ENCODE measurements at places on chromosomes 1 and 21.
A peak's percentile ranks its signal among the peaks of the same experiment; 100 is the strongest.

- DNase-seq: no peak
Measured at GRCh38 chr1:221274373-221274772, 395.1 kb downstream of the HLX start.

DNA sequence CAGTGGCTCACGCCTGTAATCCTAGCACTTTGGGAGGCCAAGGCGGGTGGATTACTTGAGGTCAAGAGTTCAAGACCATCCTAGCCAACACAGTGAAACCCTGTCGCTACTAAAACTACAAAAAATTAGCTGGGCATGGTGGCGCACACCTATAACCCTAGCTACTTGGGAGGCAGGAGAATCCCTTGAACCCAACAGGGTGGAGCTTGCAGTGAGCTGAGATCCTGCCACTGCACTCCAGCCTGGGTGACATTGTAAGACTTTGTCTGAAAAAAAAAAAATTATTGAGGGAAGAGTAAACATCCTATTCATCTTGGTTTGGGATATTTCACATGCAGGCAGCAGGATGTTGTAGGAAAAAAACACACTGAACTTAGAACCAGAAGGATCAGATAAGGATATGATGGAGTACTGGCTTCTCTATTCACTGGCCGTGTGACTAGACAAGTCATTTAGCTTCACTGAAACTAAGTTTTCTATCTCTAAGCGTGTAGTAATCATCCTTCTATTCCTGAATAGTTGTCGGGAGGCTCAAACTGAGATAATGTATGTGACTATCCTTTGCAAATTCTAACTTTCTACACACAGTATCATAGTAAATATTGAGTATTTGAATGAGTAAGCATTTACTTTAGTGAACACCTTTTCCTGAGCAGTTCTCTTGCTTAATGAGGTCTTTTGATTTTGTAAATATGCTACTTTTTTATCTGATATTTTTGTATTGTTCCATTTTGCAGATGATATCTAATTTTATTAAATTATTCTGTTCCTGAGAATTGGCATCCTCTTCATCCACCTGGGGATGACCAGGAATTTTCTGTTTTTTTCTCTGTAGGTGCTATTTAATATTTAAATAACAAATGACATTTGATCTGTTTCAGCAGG lies 18.2 kb downstream of the CAP1 start:
- DNase-seq: no peak

DNA sequence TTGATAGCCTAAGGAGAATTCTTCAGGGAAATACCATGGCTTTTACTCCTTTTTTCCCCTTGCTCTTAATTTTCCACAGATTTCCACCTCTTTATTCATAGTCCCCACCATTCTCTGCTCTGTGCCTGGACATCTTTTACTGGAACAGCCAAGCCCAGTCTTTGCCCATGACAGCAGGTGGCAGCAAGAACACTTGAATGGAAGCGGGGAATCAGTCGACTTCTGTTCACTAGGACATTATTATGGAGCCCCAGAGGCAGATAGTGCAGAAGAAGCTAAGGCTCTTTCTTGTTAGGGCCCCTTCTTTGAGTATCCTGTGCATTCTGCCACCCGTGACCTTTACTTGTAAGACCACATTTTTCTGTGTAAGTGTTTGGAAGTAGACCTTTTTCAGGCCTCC lies 6.3 kb downstream of the OR14I1 start:
- no peak for DNase-seq

- DNase-seq: no peak
Measured at GRCh38 chr1:7401814-7402547, 369.1 kb upstream of the VAMP3 start.

DNA sequence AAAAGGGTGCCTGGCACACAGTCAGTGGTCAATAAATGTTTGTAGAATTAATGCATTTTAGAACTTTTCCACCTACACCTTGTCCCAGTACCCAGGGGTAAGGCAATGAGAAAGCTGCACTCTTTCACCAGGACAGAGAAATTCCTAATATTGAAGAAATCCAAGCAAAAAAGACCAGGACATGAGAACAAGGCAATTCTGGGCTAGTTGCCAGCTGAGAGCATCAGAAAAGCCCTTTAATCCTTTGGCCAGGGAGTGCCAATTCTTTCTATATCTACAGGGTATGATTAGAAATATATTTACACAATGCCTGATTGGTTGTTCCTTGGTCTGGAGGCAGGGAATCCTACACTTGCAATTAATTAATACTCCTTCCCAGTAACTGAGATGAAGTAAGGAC lies 492.4 kb upstream of the NFIA start:
- no peak for DNase-seq

DNA sequence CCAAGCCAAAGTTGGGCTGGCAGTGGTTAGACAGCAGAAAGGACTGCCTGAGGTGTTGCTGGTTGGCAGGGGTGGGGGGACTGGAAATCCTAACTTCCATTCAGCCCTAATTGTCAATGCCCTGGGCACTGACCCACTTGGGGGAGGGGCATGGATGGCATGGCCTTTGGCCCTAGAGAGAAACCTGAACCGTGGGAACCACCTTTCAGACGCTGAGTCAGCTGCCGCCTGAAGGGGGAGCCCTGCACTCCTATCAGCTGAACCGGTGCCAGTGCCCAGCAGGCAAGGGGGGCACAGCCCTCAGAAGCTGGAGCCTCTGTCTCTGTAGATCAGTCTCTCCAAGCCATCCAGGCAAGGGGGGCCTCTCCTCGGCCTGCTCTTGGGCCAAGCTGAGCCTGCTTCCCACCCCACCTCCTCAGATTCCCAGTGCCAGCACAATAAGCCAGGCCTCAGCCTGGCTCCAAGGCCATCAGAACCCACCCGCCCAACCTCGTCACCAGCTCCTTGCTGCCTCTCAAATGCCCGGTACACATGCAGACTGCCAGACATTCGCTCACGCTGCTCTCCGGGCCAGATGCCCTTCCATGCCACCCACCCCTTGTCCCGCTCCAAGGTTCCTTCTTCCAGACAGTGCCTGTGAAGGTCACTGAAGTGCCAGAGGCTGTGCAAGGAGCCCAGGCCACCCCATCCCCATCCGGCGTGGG lies 11.6 kb downstream of the TINAGL1 start:
- peak; percentile 55 for DNase-seq

GRCh38 chr1:153404768-153405167 lies 11.6 kb upstream of the S100A7A start:
- peak; percentile 68 for DNase-seq

GRCh38 chr1:243712242-243712641 lies 137.8 kb downstream of the AKT3 start:
- DNase-seq: no peak

DNA sequence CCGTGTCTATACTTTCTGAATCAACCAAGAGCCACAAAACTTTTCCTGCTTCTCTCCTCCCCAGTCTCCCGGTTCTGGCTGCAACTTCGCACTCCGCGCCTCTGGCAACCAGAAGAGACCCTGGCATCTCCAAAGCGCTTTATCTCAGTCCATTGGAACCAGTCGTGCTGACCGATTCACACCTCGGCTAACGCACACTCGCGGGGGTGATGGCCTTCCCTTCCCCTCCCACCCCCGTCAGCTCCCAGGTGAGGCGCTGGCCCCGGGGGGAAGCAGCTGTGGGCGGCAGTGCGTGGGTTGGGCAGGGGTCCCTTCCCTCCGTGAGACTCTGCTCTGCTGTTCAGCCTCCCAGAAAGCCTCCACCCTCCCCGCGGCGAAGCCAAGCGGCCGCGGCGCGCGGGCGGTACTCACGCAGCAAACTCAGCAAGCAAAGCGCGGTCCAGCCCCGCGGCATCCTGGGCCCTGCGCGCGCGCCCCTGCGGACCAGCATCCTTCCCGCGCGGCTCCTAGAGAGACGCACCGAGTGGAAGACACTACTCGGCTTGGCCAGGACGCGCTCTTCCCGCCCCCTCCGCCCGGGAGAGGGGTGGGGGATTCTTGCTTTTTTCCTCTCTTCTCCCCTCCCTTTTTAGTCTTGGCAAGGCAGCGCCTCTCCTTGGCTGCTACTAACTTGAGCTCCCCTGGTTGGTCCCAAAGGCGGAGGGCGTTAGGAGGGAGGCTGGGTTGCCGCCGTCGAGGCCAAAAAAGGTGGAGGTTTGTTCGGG lies at the start of gene CD34:
TSS of gene CD34 (minus strand) at position 535 of the 764 bp plus-strand sequence. CDS start at position 490, 45 bp downstream.
- peak; percentile 26 for DNase-seq

DNA sequence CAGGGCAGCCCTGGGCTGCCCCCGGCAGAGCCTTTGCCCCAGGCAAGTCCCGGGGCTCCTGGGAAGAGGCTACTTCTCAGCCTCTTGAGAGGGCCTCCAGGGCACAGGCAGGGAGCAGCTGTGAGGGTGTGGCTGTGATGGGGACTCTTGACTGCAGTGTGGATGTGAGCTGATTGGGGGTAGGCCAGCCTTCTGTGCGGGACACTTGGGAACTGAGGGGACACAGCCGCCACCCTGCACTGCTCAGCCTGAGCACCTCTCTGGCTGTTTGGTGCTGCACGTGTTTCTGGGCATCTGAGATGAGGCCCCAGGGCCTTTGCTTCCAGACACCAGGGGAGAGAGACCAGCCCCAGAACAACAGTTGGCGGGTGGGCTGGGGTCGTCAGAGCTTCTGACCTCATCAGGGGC lies 62.1 kb downstream of the SKI start:
- no peak for DNase-seq

DNA sequence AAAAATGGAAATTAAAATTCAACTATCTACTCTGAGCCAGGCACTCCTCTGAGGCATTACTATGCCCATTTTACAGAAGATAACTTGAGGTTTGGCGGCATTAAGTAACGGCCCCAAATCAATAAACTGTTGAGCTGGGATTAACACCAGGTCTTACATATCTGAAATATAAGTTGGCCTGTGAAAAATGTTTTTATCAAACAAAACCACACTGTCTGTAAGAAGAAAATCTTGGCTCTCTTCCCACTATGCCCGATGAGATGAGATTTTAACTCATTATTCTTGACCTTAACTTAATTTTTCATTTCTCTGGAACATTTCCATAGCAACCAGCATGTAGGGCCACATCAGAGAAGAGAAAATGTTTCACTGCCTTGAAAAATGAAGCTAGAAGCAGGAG lies 21.8 kb downstream of the RC3H1 start:
- DNase-seq: no peak

DNA sequence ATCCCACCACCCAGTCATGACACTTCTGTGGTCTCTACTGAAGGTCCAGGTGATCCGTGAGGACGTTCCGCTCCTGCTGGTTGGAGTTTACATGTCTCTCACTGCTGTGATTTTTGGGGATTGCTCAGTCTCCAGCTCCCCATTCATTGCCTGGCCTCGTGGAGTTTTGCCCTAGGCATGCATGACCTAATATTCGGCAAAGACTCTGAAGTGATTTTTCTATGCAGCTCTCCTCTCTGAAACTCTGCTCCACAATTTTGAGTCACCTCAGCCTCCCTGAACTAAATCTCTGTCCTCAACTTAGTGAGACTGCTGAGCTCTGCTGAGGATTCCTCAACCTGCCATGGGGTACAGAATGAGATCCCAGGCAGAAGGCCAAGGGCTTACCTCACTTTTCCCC lies 174.4 kb upstream of the FGGY start:
- DNase-seq: no peak

- no peak for DNase-seq
Measured at GRCh38 chr1:88562991-88563390, 121.1 kb upstream of the PKN2 start.

DNA sequence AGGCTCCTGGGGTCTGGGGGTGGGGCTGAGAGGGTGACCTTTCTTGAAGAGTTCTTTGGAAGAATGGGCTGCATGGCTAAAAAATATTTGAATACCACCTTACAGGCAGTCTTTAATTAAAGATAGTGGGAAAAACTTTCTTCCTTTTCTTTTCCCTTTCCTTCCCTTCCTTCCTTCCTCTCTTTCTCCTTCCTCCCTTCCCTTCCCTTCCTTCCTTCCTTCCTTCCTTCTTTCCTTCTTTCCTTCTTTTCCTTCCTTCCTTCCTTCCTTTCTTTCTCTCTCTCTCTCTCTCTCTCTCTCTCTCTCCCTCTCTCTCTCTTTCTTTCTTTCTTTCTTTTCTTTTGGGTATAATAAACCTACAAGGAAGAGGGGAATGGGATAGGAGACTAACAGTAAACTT lies 77.8 kb upstream of the EDN2 start:
- DNase-seq: no peak

- no peak for DNase-seq
Measured at GRCh38 chr1:210366767-210367166, 38.1 kb downstream of the HHAT start.

- DNase-seq: peak; percentile 2
Measured at GRCh38 chr1:60281360-60281932, 207.9 kb upstream of the C1orf87 start.

- DNase-seq: peak; percentile 67
Measured at GRCh38 chr1:179706339-179706941, 36.7 kb upstream of the FAM163A start.

GRCh38 chr1:215623162-215623561 lies 56.1 kb downstream of the KCTD3 start:
- DNase-seq: no peak

DNA sequence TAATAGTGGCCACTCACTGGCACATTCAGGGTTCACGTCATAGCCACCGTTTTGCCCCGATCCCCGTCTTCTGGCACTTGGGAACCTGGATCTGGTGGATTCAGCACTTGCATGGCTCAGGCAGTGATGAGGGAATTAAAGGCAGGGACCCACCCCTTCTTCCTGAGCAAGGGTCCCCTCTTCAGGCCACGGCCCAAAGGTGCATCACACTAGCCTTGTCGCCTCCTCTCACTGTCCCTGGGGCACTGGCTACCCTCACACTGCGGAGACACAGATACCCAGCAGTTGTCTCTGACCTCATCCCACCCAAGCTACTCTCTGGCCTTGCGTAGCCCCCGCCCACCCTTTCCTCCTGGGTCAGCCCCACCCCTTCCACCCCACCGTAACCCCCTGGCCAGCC lies 19.9 kb upstream of the LDLRAP1 start:
- no peak for DNase-seq

Measured in stimulated activated CD4-positive, alpha-beta T cell treated with anti-CD3 and anti-CD28 coated beads, Interleukin-2, amount 100 ng/mL, for 48 hours (primary cell).